ENCODE measurements at places on chromosomes 12 and 14.

DNA sequence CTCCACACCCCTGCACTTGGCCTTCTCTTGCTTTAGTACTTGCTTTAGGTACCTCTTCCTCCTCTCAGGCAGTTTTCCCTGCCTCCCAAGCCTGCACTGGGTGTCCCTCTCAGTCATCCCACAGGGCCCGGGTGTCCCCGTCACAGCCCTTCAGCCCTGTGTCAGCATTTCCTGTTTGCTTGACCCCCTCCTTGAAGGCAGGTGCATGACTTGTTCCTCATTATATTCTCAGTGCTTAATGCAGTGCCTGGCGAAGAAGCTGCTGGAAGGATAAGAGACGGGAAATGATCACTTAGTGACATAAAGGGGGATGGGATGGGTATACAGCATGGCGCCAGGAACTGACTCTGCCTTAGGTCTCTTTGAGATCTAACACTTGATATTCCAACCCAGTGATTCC, 61.5 kb downstream of the IQSEC3 start:
- DNase-seq: no peak

DNA sequence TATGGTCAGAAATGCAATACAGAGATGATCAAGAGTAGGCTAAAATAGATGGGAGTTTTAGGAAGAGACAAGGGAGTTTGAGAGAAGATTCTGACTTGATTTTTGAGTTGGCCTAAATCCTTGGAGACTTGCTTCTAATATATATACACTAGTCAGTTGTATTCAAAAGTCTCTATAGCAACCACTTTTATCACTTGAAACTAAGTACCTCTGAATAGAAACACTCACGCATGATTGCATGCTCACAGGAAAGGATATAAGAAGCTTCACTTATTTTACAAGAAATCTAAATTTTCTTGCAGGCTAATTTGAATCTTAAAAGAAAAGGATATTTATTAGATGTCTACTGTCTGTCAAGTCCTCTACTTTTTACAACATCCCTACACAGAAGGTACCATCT, 316.8 kb downstream of the SNAPC1 start:
- no peak for DNase-seq

- DNase-seq: no peak
These were observed 67.2 kb upstream of the HMGA2 start for GRCh38 chr12:65756956-65757511.

GRCh38 chr14:91116913-91117588, 3.2 kb downstream of the DGLUCY start:
- no peak for DNase-seq

- no peak for DNase-seq
These were observed 391.8 kb downstream of the RAD51B start for GRCh38 chr14:68211421-68211820.

DNA sequence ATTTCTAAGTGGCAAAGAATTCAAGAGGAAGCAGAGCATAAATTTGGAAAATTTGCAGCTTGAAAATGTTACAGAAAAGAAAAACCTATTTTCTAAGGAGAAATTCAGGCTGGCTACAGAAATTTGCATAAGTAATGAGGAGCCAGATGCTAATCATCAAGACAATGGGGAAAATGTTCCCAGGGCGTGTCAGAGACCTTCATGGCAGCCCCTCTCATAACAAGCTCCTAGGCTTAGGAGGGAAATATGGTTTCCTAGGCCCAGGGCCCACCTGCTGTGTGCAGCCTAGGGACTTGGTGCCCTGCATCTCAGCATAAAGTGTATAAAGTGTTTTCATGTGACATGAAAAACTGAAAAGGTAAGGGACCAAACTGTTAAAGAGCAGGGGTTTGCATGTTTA, 1796.3 kb upstream of the FLRT2 start:
- no peak for DNase-seq

GRCh38 chr12:54475537-54475936, 2.1 kb upstream of the GTSF1 start:
- no peak for DNase-seq

GRCh38 chr14:66066981-66067776, 419.0 kb upstream of the CCDC196 start:
- no peak for DNase-seq

DNA sequence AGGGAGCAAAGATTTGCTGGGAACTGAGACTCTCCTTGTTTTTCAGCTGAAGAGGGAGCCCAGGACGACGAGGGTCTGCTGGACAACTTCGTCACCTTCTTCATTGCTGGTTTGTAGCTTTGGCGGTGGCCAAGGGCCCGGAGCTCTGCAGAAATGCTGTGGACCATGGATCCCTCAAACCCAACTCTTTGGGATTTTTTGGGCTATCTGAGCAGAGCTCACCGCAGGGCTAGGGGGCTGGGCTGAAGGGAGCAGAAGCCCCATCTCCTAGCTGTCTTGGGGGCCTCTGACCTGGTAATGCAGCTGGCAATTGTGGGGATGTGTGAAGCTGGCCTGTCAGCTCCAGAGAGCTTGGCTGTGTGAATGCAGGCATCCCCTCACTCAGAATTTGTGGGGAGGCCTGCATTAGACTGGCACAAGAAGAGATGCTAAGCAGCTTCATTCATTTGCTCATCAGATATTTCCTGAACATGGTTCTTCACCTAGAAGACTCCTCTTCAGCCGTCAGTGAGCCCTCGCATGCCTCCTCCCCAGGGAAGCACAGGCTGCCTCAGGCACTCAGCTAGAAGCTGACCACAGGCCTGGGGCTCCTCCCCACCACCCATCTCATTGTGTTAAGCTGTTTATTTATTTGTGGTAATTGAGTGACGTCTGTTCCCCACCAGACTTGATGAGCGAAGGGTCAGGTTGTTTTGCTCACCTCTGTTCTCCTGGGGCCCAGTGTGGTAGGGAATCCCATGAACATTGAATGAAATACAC, 32.2 kb downstream of the CYP46A1 start:
- no peak for DNase-seq

- DNase-seq: no peak
These were observed 234.7 kb upstream of the E2F7 start for GRCh38 chr12:77299910-77300669.

DNA sequence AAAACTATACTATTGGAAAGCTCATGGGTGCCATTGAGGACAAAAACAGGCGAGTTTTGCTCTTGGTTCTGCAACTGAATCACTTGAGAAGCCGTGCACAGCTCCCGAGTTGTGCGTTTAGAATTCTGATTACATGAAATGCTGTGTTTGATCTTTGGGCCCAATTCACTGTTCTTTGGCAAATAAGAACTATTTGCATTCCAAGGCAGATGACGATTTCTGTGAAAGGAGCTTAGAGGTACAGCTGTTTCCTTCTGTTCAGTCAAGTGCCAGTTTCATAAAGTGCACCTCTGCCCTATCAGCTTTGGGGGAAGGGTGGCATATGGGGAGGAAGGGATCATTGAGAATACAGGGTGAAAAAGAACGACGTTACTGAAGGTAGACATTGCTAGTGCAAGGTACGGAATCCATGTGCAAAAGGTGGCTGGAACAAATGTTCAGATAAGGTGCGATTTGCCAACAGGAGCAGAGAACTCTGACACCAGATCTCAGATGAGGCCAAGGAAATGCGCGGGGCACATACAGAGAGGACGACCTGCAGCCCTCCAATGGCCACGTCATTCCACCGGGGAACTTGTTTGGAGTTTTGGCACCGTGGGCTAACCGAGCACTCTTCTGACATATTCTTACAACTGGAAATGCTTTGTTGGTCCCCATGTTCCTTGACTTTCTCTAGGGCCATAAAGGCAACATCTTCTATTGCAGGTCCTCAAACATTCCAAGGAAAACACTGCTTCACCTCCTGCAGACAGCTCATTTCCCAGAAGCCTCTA, 30.1 kb downstream of the TCHP start:
- DNase-seq: no peak

- DNase-seq: no peak
These were observed 38.5 kb downstream of the TRIM9 start for GRCh38 chr14:51056421-51056820.

DNA sequence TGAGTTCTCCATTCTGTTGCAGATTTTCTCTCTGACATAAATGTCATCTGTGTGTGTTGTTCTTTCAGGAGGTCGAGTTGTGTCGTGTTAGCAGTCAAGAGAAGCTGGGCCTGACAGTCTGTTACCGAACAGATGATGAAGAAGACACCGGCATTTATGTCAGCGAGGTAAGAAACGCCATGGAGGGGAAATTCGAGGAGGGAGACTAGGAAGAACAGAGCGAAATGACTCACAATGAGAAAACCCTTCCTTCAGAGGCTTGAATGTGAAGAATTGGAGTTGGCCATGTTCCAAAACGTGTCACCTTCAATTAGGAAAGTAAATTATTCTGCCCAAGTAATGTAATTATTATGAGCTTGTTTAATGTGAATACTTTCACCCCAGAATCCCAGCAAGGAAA, 364.5 kb downstream of the PDZRN4 start:
- peak; percentile 12 for DNase-seq

GRCh38 chr14:92984082-92984788, 61.3 kb downstream of the CHGA start:
- DNase-seq: no peak

GRCh38 chr14:95387826-95388445, 68.2 kb upstream of the CLMN start:
- DNase-seq: no peak

DNA sequence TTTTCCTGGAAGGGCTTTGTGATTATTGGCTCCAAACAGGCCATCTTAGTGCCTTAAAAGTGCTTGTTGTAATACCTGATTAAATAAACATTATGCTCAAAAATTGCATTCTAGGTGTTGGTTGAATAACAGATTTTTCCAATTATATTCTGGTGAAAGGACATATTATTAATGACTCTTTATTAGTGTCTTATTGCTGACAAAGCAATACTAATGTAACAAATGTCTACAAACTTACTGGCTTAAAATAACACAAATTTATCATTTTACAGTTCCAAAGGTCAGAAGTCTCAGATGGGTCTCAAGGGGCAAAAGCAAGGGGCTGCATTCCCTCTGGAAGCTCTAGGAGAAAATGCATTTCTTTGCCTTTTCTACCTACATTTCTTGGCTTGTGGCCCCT, 86.9 kb upstream of the CPM start:
- no peak for DNase-seq

GRCh38 chr12:64864319-64864718, 39.9 kb downstream of the TBC1D30 start:
- no peak for DNase-seq

DNA sequence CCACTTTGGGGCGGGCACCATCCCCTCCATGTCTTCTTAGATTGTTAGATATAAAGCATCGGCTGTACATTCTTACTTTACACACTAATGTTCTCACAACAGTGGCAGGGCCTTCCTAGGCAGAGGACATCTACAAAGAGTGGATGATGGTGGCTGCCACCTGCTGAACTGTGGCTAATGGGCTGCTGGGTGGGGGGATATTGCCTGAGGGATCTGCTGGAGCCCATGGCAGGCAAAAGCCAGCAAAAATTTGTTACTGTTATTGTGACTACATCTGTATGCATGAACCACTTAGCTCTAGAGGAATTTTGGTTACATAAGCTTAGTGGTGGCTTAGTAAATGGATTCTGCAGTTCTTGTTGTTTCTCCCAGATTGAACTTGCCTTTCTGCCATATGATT, 52.6 kb downstream of the DIP2B start:
- DNase-seq: no peak

DNA sequence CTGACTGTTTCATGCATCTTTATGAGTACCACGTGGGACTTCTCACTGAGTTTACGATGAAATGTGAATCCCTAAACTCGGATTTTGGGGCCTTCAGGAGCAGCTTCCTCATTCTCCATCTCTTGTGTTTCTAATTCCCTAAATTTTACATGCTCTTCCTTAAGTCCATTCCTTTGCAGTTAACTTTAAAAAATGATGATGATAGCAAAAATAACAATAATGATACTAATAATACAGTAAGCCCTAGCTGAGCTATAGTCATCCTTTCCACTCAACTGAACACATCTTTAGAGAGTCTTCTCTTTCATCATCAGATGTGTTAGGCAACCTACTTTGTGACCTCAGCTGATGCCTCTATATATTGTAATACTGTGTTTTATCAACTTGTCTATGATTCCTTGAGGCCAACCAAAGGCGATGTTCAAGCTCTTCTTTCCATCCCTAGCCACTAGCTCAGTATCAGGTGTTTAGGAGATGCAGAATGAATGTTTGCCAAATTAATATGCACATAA, 1196.4 kb downstream of the VRK1 start:
- no peak for DNase-seq

DNA sequence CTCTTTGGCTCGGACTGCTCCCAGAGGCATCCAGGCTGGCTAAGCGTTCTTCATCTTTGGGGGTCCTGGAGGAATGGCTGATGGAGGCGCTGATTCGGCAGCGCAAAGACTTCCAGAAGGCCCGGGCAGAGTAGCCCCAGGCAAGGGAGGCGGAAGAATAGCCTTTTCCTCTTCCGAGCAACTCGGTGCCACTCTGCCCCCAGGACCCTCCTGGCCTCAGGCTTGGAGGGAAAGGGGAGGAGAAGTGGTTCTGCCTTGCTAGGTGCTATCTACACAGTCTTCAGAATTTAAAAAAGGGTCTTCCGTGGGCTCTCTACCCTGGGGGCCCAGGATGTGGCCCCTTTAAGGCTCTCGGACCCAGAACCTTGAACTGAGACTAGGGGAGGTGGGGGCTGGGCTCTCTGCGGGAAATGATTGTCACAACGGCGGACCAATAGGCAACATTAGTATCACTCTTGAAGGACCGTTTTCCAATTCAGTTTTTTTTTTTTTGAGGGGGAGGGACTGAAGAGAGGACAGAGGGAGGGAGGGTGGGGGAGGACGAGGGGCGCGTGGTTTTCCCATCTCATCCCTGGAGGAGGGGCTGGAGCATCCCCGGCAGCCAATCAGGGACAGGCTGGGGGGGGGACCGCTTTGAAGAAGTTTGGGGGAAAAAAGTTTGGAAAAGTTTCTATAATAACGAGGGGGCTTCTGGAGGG, at the start of gene NFATC4:
Gene NFATC4, plus strand, starts transcription at position 671 of the 698 bp plus-strand sequence. CDS start 157 bp downstream, outside the sequence.
- DNase-seq: peak; percentile 78

- DNase-seq: no peak
These were observed 27.3 kb upstream of the SPTSSA start for GRCh38 chr14:34489324-34489723.

GRCh38 chr14:55711175-55711811, 131.3 kb downstream of the KTN1 start:
- no peak for DNase-seq

DNA sequence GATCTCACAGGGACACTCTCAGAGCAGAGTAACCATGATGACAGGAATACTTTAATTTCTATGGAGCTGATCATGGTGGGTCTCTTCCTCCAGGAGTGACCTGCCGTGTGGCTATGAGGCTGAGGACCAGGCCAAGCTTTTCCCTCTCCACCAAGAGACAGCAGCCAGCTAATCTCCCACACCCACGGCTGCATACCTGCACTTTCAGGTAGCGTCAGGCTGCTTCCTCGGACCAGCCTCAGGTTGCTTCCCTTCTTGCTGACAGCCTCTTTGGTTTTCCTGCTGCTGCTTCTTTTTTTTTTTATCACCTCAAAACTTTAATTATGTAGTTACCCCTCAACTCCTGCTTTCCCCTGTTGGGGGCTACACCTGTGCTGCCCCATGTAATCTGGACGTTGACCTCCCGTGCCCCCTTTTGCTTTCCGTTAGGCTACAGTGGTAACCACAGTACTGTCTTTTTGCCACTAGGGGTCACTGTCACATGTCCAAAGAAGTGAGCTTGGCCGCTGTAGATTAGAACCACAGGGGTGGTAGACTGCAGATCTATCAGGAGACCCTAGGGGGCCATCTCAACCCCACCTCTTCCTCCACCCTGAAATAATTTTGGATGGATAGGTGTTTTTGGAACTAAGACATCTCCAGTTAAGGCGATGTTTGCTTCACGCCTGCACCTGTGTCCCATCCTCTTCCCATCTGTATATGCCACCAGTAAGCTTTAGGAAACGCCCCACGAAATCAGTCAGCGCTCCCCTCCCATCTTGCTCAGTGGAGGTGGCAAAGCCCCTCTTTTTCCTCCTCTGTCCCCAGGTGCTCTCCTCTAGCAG, 7.8 kb upstream of the PIP4K2C start:
- peak; percentile 94 for DNase-seq

- DNase-seq: no peak
These were observed 5.2 kb downstream of the MYBPC1 start for GRCh38 chr12:101599771-101600484.
